Stimulated activated CD4-positive, alpha-beta T cell treated with anti-CD3 and anti-CD28 coated beads, Interleukin-4, amount 100 ng/mL, for 1 hour (primary cell): ENCODE measurements at places on chromosomes 11 and 22.
A peak's percentile ranks its signal among the peaks of the same experiment; 100 is the strongest.

- DNase-seq = no peak
Observed at GRCh38 chr11:62120001-62120400, 3.8 kb upstream of the INCENP start.

DNA sequence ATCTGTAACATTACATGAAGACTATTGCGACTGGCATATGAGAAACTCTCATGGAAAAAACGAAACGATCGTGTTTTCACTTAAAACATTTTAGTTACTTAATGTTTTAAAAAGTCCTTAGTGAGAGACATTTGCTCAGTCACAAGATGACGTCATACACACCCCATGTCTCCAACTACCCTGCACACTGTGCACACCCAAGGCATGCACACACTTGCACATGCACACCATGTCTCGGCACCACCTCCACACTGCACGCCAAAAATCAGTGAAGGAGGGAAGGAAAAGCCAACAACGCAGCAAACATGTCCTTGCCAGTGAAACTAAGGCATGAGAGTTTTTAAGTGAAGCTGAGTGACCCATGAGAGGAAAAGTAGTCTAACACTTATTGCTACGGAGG lies 18.0 kb downstream of the NCAPD3 start:
- no peak for DNase-seq

DNA sequence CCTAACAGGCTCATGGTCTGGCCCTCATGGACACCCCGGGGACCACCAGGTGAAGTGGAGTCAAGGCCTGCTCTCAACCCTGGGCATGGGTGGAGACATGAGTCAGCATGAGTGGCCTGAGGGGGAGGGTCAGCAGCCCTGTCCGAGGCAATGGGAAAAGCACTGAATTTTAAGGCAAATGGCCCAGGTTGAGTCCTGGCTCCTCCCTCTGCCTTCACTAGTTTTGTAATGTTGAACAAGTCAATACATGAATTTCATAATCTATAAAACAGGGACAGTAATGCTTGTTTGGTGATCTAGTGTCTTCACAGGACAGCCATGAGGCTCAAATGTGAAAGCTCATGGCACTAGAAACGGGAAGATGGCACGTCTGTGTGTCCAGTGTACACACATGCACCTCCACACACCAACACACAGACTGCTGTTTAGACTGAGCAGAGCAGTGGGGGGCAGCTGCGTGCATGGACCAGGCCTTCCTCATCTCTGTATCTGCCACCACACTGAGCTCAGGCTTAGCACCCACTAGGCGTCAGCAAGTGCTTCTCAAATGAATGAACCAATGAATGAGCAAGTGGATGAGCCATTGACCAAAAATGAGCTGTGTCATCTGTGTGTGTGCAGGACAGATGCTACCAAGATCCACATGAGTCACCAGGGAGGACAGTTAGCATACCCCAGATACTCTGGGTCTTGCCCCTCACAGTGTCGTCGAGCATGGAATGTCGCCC lies 63.4 kb downstream of the NRXN2 start:
- no peak for DNase-seq

GRCh38 chr22:39731881-39732555 lies 161.5 kb downstream of the CACNA1I start:
- no peak for DNase-seq

GRCh38 chr11:40118780-40119179 lies 1340.7 kb downstream of the LRRC4C start:
- no peak for DNase-seq

- no peak for DNase-seq
Observed at GRCh38 chr11:120256779-120257178, 16.8 kb downstream of the POU2F3 start.

DNA sequence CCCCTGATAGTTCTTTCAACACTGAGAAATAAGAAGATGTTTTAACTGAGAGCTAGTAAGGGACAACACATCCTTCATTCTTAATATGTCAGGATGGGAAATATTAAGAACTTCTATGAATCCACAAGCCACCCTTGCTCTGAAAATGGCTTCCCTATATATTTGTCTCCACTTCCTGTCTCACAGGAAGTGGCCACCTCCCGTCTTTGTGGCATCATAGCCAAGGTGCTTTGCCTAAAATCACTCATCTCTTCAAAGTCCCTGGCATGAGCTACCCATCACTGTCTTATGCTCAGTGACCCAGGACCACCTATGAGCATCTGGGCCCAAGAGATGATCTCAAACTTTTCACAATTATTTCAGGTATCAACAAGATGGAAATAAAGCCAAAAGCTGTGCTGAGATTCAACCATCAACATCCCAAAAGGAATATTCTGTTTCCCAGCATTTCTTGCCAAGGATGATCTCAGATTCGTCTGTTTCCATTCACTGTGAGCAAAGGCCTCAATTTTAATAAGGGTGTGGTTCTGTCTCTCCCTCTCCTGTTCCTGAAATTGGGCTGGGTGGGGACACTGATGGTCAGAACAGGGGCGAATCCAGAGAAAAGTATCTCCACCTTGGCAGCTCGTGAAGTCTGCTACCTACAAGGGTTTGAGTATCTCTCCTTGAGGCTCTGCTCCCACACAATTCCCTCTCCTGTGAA lies 493.9 kb downstream of the MN1 start:
- no peak for DNase-seq

DNA sequence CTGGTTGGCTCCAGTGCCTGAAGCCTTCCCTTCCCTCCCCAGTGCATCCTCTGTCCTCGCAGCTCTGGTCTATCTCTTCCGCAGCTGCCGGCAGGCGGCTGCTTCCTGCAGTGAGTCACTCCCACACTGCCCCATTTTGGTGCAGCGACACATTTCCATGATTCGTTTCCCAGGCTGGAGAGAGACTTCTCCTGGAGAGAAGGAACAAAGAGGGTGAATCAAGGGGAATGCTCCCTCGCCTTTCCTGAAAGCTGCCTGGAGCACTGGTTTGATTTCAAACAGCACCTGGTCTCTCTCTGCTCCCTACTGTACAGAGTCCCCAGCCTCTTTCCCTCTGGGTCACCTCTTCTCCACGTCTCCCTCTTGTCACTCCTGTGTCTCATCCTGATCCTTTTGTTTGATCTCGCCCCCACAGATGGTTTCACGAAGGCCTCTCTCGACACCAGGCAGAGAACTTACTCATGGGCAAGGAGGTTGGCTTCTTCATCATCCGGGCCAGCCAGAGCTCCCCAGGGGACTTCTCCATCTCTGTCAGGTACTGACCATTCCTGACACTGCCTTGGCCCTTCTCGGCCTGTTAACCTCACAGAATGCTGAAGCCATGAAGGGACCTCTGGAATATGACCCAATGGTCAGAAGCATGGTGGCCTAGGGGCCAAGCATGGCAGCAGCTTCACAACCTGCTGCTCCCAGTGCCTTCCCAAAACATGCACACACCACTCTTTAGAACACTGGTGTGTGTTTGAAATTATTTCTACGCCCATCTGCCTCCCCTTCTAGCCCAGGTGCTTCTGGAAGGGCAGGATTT lies at the start of gene TMA7B:
TSS of gene TMA7B (plus strand) at position 758 of the 808 bp plus-strand sequence. CDS start 3,978 bp downstream, outside the sequence.
- peak; percentile 40 for DNase-seq

GRCh38 chr11:34915136-34916014 lies 804 bp downstream of the APIP start:
- no peak for DNase-seq

DNA sequence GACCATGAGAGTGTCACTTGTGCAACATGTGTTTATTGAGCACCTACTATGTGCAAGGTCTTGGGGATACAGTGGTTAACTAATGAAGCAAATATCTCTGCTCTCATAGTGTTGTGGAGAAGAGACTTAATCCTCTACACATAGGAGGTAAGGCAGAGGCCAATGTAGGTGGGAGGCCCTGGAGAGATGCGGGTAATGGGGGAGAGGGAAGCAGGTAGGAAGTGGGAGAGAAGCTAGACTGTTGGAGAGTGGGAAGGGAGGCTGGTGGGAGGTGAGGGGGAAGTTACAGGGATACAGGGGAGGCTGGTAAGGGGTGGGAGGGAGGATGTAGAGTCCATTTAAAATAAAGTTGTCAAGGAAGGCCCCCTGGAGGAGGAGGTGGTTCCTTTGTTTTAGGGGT lies 240.0 kb downstream of the MIAT start:
- DNase-seq = no peak

DNA sequence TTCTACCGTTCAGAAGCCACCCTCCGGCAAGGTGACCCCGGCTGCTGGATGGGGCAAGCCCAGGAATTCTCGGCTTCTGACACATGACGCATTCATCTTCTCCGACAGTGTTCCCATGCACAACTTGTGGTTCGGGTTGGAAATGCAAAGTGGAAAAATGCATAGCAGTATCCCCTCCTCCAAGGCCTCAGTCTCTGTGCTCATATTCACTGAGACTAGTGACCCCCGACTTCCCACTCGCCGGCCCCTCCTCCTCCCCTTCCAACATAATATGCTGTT lies 70.0 kb upstream of the NTM start:
- DNase-seq = no peak

DNA sequence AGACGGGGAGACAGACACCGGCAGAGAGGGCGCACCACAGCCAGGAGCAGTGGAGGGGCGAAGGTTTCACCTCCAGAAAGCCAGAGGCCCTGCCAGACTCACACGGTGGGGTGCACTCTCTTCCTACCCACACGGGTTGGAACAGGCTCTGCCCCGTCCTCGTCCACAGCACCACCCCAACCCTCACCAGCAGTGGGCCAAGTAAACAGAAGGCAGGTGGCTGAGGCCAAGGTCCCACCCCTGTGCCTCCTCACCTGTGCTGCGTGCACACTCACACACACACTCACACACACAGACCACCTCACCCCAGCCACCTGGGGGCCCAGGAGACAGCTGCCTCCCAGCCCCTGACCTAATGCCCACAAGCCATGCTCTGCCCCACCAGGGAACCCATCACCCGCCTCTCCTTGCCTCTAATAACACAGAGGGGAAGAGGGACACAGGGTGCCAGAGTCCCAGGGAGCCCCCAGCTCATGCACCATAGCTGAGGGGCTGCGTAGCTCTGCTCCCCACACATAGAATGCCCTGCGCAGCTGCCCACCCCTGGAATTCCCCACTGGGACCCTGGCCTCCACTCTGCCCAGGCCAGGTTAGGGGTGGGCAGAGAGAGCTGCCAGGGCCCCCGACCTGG lies 3.1 kb downstream of the CYB5R3 start:
- no peak for DNase-seq

GRCh38 chr11:118606157-118606843 lies 1.1 kb upstream of the PHLDB1 start:
- no peak for DNase-seq

- no peak for DNase-seq
Observed at GRCh38 chr11:47435687-47436086, 9.4 kb upstream of the PSMC3 start.

- no peak for DNase-seq
Observed at GRCh38 chr22:23175817-23176644, 4.3 kb upstream of the BCR start.

GRCh38 chr11:119734788-119735187 lies 5.8 kb upstream of the NECTIN1 start:
- DNase-seq = no peak

DNA sequence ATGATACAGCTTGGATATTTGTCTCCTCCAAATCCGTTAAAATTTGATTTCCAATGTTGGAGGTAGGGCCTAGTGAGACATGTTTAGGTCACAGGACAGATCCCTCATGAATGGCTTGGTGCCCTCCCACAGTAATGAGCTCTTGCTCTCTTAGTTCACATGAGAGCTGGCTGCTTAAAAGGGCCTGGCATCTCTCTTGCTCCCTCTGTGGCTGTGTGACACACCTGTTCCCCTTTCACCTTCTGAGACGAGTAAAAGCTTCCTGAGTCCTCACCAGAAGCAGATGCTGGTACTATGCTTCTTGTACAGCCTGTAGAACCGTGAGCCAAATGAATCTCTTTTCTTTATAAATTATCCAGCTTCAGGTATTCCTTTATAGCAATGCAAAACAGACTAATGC lies 3.5 kb downstream of the VPS37C start:
- no peak for DNase-seq

DNA sequence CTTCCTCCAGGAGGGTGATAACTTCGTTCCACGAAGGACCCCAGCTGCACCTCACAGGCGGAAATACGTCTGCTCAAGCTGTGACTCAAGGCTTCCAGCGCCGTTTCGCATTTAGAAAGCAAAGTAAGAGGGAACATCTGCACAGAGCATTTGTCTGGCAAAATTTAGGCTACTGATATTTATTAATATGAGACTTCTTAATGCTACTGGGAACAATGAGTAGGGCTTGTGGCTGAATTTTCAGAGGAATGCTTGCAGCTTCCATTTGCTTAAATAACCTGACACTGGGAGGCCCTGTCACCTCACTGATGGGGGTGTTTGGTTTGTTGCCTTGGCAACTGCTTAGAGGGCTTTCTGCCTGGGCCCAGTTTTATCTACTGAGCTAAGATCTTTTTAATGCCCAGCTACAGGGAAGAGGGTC lies 14.7 kb upstream of the ST14 start:
- DNase-seq = no peak

DNA sequence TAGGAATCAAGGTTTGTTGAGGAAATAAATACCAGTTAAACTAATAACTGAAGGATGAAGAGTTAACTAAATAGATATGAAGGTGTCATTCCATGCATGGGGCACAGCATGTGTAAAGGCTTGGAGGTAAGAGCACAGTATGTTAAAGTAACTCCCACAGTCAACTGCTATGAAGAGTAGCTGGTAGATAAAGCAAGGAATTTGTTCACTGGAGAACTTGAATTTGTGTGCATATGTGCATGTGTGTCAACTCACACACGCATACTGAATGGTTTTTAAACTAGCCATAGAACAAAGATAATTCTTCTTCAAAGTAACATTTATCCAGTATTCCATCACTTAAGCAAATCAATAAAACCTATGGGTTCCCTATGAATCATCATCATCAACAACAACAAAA lies 135.9 kb downstream of the FAM76B start:
- no peak for DNase-seq

- DNase-seq = no peak
Observed at GRCh38 chr11:98710986-98711385, 309.8 kb upstream of the CNTN5 start.

GRCh38 chr11:69439651-69440464 lies 41.6 kb upstream of the LINC01488 start:
- no peak for DNase-seq

GRCh38 chr22:28855355-28856094 lies 27.8 kb upstream of the ZNRF3 start:
- peak; percentile 8 for DNase-seq

GRCh38 chr11:109745996-109746625 lies 324.1 kb downstream of the C11orf87 start:
- no peak for DNase-seq

DNA sequence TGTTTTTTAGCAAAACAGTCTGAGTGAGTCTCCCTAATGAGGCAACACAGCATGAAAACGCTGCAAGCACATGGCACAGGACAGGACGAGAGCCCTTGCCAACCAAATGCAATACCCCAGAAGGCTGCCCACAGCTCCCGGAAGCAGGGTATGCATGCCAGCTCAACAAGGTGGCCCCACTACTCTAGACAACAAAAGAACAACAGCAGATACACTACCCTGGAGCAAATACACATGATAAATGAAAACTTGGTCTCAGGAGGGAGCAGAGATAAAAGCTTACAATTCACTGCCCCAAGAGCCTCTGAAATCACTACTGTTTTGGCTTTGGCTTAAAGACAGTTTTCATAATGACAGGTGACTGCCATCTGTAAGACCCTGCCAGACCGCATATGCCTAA lies 785.4 kb upstream of the API5 start:
- DNase-seq = no peak
